ENCODE measurements at places on chromosomes 4 and X.
A peak's percentile ranks its signal among the peaks of the same experiment; 100 is the strongest.

DNA sequence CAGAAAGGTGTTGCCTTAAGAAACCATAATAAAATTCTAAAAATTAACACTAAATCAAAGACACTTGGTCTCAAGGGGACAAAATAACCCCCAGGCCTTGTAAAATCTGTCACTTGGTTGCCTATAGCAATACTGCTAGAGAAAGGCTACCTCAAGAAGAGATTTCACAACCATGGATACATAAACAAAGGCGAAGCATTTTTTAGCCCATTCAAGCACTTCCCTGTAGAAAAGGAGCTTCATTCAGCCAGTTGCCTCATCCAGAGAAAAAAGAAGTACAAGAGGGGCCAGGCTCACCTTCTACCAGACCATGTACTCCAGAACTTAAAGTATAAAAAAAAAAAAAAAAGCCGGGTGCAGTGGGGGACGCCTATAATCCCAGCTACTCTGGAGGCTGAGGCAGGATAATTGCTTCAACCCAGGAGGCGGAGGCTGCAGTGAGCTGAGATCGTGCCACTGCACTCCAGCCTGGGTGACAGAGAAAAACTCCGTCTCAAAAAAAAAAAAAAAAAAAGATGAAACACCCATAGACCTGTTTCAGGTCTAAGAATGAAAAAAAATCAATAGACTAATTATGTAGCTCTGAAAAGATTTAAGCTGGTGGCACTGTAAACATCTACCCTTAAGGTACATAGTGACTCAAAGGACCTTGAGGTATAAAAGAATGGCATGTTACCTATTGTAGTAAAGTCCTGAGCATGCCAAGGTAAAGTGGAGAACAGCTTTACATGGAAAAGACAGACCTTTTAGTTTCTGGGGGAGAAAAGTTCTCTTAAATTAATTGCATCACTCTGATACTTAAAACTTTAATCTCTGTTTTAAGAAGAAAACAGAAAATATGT is 18.0 kb downstream of the RUFY3 start:
- no peak for DNase-seq

GRCh38 chr4:1098311-1098925 is 14.9 kb downstream of the RNF212 start:
- no peak for DNase-seq

DNA sequence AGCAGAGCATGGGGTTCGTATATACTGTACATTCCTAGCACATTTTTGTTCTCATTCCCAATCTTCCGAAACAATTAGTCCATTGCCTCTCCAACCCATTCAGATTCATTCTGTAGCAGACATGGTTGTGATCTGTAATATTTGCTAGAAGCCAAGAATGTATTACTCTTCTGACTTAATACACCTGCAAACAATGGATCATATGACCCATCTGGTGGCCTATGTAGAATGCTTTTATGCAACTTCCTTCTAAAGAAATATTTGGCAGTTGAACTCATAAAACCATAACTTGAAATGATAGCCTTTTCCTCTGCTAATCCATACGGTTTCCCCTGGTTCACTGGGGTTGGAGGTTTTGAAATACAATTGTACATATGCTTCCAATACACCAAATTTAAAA is 32.8 kb upstream of the SGMS2 start:
- no peak for DNase-seq

- DNase-seq: peak; percentile 72
Observed at GRCh38 chrX:109826954-109827708, 94.1 kb upstream of the ACSL4 start.

DNA sequence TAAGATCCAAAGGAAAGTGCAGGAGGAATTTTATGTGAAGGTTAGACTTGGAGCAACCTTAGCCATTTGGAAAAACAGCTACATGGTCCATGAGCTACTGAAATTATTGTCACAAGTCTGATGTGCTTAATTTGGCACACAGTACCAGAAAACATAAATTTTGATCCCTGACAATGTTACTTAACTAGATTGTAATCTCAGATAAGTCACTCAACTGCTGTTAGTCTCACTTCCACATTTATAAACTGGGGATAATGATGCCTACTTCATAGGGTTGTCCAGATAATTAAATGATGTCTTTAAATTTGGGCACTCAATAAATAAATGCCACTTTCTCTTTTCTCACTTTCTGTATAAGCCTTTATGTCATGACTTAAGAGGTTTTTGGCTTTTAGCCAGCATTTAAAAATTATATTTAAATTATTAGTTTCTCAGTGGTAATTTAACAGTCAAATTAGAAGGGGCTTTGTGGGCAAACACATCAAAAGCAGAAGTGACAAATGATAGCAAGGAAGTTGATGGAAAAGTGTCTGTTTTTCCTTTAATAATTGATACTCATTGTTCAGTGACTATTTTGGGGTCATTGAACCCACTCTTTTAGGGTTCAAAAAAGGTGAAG is 58.3 kb downstream of the PAQR3 start:
- no peak for DNase-seq

DNA sequence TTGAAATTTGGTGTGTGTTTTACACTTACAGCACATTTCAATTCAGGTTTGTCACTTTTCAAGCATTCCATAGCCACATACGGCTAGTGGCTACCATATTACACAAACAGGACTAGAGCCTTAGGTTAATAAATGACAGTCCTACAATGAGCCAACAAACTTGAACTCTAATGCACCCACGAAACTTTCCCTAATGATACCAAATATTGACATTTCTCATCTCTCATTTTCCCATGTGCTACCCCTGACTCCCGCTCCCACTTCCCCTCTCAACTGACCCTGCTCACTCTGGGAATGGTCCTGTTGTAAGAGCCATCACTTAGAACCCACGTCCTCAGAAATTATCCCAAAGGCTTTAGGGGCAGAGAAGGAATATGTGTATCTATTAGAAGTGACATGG is 4.9 kb upstream of the TLR10 start:
- DNase-seq: no peak

- peak; percentile 79 for DNase-seq
Observed at GRCh38 chrX:13013363-13014110, 30.9 kb downstream of the FAM9C start.

GRCh38 chrX:10597871-10598270 is 22.5 kb downstream of the MID1 start:
- peak; percentile 68 for DNase-seq

- DNase-seq: no peak
Observed at GRCh38 chr4:6788123-6788522, 5.6 kb downstream of the KIAA0232 start.

GRCh38 chr4:82450966-82451755 is 20.8 kb downstream of the ENOPH1 start:
- no peak for DNase-seq

- peak; percentile 4 for DNase-seq
Observed at GRCh38 chr4:11546391-11547175, 117.9 kb upstream of the HS3ST1 start.

DNA sequence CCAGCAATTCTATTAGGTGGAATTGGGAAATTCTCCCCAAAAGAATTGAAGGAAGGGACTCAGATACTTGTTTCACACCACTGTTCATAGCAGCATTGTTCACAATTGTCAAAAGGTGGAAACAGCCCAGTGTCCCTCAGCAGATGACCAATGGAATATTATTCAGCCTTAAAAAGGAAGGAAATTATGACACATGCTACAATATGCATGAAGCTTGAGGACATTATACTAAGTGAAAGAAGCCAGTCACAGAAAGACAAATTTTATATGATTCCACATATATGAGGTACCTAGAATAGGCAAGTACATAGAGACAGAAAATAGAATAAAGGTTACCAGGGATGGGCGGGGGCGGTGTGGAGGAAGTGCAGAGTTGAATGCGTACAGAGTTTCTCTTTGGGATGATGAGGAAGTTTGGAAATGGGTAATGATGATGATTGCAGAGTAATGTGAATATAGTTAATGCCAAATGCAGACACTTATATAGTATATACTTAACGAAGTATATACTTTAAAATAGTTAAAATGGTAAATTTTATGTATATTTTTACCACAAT is 29.6 kb downstream of the DOCK11 start:
- DNase-seq: no peak

DNA sequence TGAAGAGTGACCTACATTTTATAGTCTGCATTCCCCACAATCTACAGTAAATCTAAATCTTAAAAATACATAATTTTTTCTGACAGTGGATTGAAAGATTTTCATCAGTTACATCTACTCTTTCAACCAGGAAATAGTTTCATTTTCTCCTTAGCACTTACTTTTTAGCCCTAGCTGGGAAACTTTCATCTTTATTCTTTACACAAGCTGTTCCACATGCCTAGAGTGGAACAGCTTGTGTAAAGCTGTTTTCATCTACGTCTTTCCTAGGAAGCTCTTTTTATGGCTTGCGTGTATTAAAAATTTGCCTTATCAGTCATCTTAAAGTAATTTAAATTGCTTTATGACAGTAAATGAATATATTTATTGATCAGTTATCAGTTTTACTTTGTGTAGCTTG is 40.5 kb downstream of the RBPJ start:
- no peak for DNase-seq

- DNase-seq: no peak
Observed at GRCh38 chr4:122978789-122979188, 56.4 kb upstream of the NUDT6 start.

GRCh38 chr4:106114270-106114669 is 201.7 kb downstream of the TBCK start:
- DNase-seq: no peak

DNA sequence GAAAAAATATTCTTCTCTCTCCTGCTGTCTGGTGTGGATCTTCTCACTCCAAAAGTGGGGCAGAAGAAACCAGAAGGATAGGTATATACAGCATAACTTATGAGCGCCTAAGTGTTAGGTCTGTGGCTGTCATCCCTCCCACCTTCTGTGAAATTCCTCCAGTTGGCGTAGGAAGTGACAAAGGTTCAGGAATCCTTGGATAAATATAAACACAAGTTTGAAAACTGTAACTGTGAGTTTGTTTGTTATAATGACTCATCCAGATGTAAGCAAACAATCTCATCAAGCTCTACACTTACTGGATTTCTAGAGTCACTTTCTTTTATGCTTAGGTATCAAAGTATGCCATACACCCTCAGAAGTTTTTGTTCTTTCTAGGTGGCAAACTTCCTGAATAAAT is 405.2 kb downstream of the FAT4 start:
- DNase-seq: peak; percentile 70

DNA sequence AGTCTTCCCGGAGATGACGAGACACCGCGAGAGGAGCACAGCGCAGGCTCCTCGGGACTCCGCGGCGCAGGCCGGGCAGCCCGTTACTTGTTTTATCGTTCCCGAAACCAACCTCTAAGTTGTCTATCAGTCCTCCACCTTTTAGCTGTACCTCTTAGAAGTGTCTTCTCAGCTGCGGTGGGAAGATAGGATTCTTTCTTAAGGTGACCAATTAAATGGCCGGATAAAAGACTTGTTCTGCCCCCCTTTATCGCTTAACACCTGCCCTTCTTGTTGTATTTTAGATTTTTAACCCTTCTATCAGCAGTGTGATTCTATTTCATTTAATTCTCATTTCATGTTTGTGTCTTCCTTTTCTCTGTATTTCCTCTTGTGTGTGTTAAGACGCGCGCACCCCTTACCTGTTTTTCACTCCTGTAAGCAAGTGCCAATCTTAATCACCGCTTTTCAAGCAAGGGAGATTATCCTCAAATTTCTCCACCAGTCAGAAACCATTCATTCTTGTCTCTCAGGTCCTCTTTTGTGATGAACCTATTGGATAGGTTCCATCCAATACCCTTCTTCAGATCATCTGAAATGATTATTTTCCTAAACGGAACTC is at the start of gene SLC9B2:
Gene SLC9B2 (minus strand): TSS at position 15 of the 601 bp plus-strand sequence. CDS start 9,211 bp downstream, outside the sequence.
- DNase-seq: no peak

DNA sequence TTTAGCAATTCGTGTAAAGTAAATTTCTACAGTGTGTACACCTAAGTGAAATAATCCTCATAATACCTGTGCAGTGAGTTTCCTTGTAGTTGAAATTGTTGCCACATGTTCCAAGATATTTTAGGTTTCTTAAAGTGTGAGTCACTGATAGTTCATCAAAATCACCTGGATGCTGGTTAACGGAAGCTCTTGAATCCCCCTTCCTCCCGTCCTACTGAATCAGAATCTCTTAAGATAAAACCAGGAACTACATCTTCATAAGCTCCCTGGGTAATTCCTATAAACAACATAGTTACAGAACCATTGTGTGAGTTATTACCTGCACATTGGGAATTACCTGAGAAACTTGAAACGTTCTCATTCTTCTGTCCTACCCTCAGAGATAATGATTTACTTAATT is 197.4 kb upstream of the HS3ST1 start:
- no peak for DNase-seq

DNA sequence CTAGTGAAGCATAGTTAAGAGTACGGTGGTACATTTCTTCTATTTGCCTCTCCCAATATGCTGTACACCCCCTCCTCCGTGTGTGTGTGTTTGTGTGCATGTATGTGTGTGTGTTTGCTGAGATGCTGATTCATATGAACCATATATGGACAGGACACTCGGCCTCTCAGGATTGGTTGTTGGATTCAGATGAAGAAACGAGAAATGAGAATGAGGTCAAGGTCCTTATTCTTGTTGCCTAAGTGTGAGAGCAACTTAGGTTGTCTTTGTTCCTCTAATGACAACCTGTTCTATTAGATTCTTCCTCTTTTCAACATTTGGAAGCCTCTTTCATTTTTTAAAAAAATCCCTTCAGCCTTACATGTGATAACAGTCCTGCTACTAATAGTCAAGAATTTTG is 1387.6 kb downstream of the STIM2 start:
- DNase-seq: no peak
